Femur (tissue), 1 donor: ENCODE measurements at places on chromosomes 5 and 9.

DNA sequence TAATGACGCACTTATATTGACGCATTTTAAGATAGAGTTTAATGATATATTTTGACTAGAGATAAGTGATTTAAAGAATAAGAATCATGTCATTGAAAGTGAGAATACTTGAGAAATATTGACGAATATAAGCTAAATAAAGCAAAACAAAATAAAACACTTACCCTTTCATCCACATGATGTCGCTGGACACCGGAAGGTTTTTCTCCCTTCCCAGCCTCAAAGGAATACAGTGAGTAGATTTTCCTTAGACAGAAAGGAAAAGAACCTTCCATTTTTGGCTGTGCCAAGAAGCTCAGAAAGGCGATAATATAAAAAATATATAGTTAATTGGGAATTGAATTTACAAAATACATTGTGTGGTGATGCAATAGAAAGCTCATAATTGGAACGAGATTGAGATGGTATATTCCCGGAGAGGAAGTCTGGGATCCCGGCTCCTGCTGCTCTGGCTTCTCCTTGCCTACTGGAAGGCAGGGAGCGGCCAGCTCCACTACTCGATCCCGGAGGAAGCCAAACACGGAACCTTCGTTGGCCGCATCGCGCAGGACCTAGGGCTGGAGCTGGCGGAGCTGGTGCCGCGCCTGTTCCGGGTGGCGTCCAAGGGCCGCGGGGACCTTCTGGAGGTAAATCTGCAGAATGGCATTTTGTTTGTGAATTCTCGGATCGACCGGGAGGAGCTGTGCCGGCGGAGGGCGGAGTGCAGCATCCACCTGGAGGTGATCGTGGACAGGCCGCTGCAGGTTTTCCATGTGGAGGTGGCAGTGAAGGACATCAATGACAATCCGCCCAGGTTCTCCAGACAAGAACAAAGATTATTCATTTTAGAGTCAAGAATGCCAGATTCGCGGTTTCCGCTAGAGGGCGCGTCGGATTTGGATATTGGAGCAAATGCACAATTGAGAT lies at the start of gene PCDHA5:
PCDHA5 (plus strand) TSS at position 239 of the 906 bp plus-strand sequence.
- DNase-seq: no peak

GRCh38 chr5:83172655-83173054 lies 95.3 kb downstream of the XRCC4 start:
- DNase-seq: no peak

- DNase-seq: no peak
Observed at GRCh38 chr9:130437011-130437789, 7.6 kb upstream of the ASS1 start.

- no peak for DNase-seq
Observed at GRCh38 chr9:110936719-110937452, 101.4 kb downstream of the LPAR1 start.

- no peak for DNase-seq
Observed at GRCh38 chr9:130117816-130118632, 54.2 kb upstream of the NCS1 start.

DNA sequence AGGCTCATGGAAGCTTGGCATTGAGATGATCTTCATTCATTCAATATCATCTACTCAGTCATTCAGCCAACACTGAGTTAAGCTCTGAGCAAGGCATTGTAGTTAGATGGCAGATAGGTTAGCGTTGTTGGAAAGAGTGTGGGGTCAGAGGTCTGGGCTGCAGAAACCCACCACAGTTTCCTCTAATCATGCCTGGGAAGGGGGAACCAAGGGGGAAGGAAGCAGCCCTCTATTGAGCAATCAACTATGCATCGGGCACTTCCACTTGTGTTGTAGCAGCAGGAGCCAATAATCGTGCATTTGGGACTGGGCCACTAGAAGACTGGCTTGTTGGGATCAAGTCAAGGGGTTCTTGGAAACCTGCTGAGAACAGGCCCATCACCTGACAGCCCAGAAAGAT lies 139.1 kb downstream of the PIP5K1B start:
- no peak for DNase-seq

- DNase-seq: no peak
Observed at GRCh38 chr5:43336159-43336558, 22.9 kb upstream of the HMGCS1 start.

DNA sequence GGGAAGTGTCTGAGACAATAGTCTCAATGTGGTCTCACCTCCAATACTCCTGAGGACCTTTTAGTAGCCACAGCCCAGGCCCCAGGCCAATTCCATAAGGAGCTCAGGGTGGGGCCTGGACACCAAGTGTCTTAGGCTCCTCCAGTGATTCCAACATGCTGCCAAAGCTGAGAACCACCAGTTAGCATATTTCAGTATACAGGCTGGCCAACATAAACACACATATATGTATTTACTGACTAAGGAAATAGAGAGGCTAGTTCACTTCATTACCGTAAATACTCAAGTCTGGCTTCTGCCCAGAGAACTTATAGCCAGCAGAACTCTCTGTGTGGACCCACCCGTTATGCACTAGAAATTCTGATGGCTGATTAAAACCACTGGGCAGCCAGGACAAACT lies 24.1 kb downstream of the S1PR3 start:
- DNase-seq: no peak

DNA sequence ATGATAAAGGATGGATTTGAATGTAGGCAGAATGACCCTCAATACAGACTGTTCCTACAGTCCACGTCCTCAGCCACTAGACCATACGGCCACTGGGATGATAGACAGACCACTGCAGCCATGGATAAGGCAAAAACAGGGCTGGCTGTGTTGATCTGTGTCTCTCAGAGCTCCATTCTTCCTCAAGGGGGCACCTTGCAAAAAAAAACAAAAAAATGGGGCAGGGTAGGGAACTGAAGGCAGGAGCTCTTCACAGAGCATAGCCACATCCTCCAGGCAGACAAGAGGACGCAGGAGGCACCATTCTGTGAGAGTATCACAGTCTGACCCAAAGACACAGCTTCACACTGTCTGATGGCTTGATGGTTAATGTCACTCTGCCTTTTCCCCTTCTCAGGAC lies 61.2 kb upstream of the GABRP start:
- no peak for DNase-seq

DNA sequence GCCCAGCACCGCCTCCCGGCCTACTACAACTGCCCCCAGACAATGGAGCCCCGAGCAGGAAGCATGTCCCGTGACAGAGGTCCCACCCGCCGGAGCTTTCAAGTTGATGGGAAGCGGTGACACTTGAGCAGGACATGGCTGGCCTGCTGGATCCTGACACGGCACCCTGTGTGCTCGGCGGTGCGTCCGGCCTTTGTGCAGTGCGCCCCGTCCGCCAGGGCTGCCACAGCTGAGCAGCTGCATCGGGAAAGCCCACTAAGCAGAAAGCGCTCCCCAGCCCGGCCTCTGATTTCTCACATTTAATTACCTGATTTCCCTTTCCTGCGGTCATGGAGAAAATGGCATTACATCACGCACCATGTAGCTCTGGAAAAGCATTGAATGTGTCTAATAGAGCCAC lies 611.9 kb downstream of the IRX1 start:
- no peak for DNase-seq

- DNase-seq: peak; percentile 84
Observed at GRCh38 chr9:106878934-106879333, 16.0 kb downstream of the ZNF462 start.
